Foreskin keratinocyte (primary cell): ENCODE measurements at places on chromosomes 12 and 14.

- DNase-seq: no peak
Observed at GRCh38 chr14:106021832-106022231, 495.4 kb downstream of the TMEM121 start.

GRCh38 chr12:79661629-79662028, 29.1 kb downstream of the PAWR start:
- peak; percentile 29 for DNase-seq

DNA sequence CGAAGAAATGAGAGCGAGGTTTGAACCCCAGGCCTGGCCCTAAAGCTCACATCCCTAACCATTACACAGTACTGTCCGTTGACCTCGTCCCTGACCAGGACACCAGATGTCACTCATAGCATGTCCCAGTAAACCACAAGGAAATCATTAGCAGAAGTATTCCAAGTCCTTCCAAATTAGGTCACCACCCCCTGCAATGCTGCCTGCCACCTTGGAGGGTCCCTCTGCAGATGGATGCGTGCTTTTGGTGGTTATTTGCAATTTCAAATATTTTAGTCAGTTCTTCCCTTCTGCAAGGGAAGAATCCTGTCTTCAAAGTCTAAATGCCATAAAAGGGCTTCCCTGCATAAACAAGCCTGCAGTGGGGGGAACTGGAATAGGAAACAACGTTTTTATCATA, 71.3 kb downstream of the CLMN start:
- DNase-seq: no peak

GRCh38 chr14:24269368-24269767, 2.0 kb downstream of the RABGGTA start:
- DNase-seq: no peak

DNA sequence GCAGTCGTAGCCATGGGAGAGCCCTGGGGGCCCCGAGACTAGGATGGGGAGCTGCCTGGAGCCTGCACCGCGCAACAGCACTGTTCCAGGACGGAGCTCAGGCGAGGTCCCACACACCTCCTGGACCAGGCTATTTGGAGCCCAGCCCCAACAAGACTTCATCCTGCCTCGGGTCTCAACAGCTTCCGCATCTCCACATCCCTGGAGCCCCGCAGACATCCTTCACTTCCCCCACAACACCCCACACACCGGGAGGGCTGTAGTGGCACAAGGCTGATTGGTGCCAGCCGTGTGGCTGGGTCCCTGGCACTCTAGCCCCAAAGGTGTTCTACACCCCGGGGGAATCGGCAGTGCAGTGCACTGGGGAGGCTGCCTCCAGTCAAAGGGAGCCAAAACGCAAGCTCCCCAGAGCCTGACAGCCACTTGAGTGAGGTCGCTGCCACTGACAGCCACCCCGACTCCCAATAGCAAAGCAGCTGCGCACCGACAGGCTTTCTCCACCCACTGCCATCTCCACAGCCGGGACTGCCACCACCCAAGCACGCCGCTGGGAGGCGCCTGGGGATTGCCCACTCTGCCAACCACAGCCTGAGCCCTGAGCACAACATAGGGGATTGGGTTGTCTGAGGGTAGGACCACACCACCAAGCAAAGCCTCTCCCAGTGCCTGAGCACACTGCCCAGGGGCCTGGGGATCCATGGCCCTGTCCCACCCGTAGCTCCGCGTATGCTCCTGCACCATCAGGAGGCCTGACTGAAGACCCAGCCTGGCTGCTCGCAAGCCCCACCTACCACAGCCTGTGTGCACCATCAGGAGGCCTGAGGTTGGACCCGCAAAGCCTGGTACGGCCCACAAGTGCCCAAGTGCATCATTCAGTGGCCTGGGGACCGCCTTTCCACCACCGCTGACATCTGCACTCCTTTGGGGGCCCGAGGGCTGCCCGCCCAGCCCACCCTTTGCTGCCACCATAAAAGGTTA, 13.2 kb upstream of the KLRF1 start:
- DNase-seq: peak; percentile 42

DNA sequence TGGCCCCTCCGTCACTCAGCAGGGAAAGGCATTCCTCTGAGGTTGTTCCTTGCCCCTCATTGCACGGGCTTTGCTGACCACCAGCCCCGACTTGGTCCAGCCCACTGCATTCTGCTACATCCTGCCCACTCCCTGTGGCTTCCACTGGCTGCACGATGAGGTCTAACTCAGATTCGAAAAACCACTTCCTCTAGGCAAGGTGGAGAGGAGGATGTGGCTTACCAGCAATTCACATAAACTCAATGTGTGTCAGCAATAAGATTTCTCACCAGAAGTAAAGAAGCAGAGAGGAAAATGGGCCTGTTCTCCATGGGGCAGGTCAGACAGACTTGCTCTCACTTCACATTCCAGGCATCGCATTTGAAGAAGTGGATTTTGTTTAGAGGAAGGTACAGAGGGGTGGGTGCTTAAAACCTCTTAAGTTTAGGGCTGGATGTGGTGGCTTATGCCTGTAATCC, 14.7 kb downstream of the GPR68 start:
- no peak for DNase-seq

GRCh38 chr12:77060136-77060882, 5.1 kb downstream of the E2F7 start:
- DNase-seq: no peak

DNA sequence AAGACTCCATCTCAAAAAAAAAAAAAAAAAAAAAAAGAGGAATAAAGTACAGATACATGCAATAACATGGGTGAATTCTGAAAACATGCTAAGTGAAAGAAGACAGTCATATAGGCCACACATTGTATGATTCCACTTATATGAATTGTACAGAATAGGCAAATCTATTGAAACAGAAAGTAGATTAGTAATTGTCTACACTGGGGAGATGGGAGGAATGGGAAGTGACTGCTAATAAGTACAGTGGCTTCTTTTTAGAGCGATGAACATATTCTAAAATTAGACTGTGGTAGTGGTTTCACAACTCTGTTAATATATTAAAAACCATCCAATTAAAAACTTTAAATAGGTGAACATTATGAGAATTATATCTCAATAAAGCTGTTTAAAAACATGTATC, 74.4 kb downstream of the ANKS1B start:
- DNase-seq: no peak

GRCh38 chr12:31951008-31951407, 8.2 kb upstream of the RESF1 start:
- no peak for DNase-seq

GRCh38 chr14:87121716-87122115, 871.3 kb downstream of the GALC start:
- DNase-seq: no peak

GRCh38 chr12:30754383-30754749, 385 bp downstream of the CAPRIN2 start:
- DNase-seq: peak; percentile 9

DNA sequence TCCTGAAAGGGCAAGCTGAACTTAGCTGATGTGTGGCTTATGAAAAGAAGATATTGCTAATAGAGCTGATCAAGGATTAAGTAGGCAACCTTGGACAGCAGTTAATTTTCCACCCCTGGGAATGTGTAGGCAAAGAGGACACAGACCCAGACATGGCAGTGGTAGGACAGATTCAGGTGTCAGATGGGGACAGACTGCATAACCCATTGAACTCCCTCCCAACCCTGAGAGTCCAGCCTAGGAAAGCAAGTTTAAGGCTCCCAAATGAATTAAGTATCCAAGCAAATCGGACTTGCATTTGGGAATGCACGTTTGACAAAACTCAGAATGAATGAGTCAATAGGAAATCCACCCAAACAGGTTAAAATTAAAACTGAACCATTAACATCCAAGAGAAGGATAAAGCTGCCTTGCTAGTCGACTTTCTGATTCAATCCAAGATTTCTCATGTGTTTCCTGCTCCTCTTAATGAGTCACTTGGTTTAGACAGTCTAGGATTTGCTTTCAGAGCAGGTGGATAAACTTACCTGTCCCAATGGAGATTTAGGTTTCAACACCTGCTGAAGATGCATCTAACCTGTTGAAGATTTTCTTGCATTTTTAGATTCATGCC, 385.4 kb downstream of the CCDC91 start:
- DNase-seq: no peak

GRCh38 chr14:61451891-61452400, 130.6 kb downstream of the PRKCH start:
- DNase-seq: no peak

DNA sequence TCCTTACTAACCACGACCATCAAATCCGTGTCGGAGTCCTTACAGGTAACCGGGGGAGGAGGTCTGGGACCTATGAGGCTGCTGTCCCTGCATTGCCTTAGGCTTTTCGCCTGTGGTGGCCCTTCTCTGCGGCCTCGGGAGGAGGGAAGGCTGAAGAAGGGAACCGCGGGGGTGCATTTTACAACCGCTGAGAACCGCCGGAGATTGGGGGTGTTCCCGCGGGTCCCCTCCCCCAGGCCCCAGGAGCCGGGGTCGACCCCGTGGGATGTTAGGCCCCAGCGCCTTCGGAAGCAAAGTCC, 549 bp downstream of the GPHN start:
- no peak for DNase-seq

GRCh38 chr12:47717046-47717442, 8.2 kb downstream of the ENDOU start:
- DNase-seq: no peak

DNA sequence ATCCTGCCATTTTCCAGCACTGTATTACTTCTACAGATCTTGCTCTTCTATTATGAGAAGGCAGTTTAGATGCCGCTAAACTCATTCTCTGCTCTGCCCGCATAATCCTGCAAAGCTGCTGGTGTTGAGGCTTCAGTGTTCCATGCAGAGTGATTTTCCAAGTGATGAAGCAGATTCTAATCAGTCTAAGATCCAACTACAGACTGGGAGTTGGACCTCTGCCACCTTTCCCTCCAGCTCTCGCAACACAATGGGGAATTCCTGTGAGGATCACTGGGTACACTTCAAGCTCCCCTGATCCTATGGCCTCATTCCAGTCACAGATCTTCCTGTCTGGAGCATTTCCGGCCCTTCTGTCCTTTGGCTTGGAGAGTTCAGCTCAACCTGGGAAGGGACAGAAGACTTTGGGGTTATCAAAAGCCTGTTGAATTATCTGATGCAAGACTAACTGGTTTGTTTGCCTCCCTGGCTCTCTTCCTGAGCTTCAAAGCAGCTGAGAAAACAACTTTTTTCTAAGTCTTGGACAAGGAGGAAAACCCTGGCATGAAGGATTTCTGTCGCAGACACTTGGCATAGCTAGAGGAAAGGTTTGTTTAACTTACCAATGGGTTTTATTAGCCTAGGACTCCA, 333.9 kb downstream of the ZFP36L1 start:
- peak; percentile 90 for DNase-seq

DNA sequence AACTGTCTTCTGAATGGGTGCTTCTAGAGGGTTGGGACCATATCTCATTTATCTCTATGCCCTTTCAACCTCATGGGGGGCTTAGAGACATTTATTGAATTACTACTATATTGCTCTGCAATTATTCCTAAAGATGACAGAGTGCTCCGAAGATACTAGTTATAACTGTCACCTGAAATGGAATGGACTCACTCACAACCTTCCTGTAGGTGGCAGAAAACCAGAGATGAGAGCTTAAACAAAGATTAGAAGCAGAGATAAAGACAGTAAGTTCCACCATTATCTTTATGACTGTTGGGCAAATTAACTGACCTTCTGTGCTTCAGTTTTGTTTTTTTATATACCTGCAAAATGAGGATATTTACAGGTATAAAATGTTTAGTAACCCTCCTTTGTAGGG, 31.5 kb upstream of the GTF2A1 start:
- no peak for DNase-seq

- DNase-seq: no peak
Observed at GRCh38 chr12:9940375-9940774, 8.2 kb upstream of the CLEC2A start.

DNA sequence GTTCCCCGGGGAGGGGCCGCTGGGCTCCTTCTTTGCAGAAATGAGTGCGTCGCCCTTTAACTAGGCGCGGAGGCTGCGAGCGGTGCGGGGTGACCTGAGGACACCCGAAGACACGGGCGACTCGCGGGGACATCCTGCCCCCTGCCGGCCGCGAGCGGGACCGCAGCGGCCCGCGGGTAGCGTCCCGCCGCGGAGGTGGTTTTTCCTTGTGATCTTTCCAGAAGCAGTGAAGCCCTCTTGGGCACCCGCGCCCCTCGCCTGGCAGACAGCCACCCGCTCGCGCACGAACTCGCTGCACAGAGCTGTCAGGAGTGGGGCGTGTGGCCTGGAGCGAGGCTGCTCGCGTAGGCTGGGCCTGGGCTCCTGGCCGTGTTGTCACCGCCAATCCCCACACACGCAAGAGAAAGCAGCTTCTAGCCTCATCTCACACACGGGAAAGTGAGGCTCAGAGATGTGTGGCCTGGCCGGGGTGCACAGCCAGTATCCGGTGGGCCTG, 67.2 kb downstream of the DIO3 start:
- peak; percentile 15 for DNase-seq

DNA sequence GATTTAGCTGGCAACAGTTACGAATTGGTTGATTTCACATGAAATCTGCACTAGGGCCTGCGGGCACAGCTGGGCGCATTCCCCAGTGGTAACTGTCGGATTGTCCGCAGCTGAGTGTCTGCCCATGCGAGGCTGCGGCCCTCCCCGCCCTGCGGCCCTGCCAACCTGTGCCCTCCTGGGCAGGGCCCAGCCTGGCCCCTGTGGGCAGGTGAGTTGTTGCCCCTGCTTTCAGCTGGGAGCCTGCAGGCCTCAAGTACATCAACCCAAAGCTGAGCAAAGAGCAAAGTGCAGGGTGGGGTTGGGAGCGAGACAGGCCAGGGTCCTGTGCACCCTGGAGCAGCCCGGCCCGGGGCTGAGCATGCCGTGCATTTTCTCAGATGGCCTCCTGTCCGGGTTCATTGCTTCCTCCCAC, 89.1 kb downstream of the ADGRD1 start:
- no peak for DNase-seq

DNA sequence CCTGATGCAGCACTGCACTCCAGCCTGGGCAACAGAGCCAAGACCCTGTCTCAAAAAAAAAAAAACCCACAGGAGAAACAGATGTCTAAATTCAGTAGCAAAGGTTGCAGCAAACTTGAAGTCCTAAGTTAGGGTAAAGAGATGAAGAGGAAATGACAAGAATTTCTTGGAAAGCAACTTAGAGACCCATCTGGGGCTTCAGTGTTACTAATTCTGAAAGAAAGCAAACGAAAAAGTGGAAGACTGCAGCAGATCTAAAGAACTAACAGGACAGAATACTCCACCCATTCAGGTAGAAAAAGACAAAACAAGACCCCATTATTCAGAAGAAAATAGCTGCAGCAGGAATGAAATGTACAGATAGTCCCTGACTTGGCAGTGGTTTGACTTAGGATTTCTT, 31.9 kb downstream of the RESF1 start:
- DNase-seq: no peak

DNA sequence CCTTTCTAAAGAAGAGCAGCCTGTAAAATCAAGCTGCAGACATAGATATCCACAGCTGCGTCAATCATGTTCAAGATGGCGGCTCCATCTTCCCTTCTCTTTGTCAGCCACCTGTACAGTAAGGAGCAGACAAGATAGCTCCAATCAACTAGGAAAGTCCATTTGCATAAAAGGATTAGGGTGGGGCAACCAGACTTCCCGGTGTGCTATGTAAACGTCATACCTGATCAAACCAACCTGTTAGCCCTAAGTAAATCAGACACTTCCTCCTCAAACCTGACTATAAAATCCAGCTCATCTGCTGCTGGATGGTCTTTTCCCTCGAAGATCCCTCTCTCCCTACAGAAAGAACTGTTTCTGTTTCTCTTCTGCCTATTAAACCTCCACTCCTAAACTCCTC, 60.1 kb downstream of the BCAT1 start:
- no peak for DNase-seq
